ENCODE measurements at places on chromosomes 12 and 14.

- no peak for DNase-seq
Observed at GRCh38 chr12:82858534-82858917, 171.8 kb downstream of the TMTC2 start.

- DNase-seq, result no peak
Observed at GRCh38 chr12:105721051-105721825, 390.7 kb downstream of the C12orf75 start.

DNA sequence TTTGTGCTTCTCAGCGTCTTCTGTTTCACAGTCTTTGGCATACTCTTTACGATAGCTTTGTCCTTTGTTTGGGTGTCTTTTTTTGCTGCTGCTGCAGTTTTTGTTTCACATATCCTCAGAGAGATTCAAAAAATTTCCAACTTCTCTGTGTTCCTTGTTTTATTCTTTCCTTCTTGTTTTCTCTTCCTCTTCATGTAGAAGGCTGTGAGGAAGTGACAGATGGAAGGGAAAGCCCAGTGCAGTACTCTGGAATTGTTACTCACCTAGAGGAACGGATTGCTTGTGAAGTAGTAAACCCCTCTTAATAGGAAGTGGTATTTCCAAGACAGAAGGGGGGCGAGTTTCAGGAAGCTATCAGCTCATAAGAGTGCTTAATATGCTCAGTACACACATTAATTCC, 1.7 kb downstream of the CREBL2 start:
- no peak for DNase-seq

- DNase-seq, result no peak
Observed at GRCh38 chr12:132172619-132173018, 28.4 kb downstream of the NOC4L start.

- no peak for DNase-seq
Observed at GRCh38 chr12:131948166-131948712, 1.5 kb upstream of the EP400 start.

DNA sequence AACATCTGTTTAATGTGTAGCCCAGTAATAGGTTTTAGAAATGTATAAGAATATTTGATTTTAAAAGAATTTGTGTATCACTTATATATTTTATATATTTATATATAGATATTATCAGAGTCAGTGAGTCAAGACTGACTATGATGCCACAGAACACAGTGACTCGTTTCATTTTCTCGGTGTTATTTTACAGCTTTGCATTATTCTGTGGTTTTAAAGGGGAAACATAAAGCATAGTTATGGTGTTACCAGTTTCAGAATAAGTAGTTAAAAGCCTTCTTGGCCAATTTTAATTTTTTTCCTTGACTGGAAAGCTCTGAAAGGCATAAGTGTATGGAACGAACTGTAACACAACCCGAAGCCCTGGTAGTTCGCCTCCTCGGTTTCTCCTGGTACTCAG, 91.0 kb downstream of the GRIP1 start:
- no peak for DNase-seq

DNA sequence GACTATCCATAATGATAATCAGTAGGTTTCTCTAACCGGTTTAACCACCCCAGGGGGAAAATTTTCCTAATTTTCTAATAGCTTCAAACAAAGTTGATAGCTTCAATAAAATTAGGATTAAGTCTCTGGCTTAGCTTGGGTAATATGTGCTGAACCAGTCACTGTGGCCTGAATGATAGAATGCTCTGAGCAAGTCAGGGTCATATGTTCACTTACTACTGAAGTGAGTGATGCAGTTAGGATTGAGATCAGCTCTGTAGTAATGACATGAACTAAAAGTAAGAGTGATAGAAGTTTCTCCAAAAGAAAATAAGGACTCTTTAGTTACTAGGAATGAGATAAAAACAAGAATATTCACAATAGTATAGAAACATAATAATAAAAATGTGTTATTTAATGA, 32.6 kb downstream of the ETNK1 start:
- DNase-seq, result no peak

- DNase-seq, result no peak
Observed at GRCh38 chr14:100262545-100262944, 23.6 kb downstream of the YY1 start.

- DNase-seq, result no peak
Observed at GRCh38 chr14:35689000-35689460, 120.1 kb downstream of the RALGAPA1 start.

GRCh38 chr14:58705066-58705465, 67.3 kb downstream of the DACT1 start:
- DNase-seq, result no peak

DNA sequence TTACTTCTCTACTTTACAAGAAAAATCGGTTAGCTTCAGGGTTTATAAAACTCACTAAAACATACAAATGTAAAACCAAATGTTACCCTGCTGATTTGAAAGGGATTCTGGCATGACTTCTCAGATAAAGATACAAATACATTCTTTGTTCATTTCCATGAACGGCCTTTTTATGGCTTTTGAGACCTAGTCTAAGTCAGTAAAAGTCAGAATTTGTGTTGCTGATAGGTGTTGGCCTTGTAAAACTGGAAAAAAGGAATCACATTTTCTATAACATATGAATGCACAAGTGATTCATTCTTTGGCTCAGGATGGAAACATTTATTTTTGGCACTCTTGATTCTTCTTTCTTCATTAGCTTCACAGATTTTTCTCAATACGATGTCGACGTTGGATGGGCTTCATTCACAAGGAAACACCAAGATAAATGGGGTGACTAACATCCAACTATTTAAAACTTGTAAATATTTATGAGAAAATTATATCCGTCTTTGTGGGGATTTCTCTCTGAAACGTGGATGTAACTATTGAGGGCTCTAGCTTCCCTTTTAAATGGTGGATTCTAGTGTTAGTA, 27.0 kb upstream of the CPM start:
- no peak for DNase-seq

DNA sequence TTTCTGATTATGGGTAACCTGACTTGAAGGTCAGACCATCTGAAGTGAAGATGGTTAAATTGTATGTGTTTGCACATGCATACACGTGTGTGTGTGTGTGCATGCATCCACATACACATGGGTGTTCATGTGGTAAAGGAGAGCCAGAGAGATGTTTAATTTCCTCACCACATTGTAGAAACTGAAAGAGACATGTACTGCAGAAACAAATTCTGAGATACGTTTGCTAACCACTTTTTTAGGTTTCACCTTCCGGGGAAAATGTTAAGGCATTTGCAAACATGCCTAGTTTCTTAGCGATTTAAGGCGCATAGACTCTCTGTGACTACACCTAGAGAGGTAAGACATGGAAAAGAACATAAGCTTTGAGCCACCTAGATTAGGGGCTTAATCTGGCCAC, 362.9 kb downstream of the RAD51B start:
- DNase-seq, result no peak

- no peak for DNase-seq
Observed at GRCh38 chr12:3647504-3647903, 105.4 kb downstream of the CRACR2A start.

DNA sequence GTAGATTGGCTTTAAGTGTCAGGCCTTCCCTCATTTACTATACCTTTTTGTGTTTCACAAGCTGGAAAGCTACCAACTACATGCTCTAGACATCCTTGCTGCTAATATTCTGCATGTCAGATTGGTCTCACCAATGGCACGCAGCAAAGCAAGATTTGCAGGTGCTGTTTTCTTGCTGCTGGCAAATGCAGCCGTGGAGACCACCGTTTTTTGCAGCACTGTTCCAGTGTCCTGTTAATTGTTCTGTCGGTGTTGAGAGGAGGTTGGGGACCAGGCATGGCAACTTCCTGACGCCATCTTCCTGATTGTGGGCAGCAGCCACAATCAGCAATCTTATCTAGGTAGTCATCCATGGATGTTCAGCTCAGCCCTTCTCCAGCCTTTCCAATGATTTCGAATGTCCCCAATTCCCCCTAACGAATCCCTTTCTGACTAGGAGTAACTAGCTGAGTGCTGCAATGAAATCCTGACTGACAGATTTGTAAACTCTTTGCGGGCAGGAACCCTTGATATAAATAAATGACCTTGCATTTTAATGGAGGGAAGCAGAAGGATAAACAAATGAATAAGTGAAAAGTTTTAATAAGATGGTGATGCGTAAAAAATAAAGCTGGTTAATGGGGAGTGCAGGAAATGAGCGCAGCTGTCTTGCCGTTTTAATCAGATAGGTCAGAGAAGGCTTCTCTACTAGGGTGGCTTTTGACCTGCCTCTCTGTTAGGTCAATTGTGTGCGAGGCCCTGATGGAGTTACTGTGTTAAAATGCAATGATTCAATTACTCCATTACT, 574 bp upstream of the CRADD start:
- DNase-seq, result no peak

- DNase-seq, result no peak
Observed at GRCh38 chr12:132385923-132386751, 56.7 kb upstream of the GALNT9 start.

DNA sequence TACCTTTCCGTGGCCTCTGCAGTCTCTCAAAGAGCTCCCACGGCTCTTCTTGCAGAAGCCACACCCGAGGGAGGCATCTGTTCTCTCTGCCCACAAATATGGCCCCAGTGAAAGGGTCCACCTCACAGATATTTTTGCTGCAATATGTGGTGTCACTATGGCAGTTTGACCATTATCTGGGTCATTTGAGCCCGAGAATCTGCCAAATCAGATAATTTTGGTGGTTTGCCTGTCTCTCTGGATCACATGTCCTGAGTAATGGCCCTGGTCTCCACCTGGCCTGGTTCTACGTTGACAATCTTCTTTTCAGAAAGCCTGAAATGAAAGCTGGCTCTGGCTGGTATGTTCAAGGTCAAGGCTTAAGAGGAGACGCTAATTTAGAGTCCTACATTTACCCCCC, 5.7 kb upstream of the WSCD2 start:
- DNase-seq, result peak; percentile 82

DNA sequence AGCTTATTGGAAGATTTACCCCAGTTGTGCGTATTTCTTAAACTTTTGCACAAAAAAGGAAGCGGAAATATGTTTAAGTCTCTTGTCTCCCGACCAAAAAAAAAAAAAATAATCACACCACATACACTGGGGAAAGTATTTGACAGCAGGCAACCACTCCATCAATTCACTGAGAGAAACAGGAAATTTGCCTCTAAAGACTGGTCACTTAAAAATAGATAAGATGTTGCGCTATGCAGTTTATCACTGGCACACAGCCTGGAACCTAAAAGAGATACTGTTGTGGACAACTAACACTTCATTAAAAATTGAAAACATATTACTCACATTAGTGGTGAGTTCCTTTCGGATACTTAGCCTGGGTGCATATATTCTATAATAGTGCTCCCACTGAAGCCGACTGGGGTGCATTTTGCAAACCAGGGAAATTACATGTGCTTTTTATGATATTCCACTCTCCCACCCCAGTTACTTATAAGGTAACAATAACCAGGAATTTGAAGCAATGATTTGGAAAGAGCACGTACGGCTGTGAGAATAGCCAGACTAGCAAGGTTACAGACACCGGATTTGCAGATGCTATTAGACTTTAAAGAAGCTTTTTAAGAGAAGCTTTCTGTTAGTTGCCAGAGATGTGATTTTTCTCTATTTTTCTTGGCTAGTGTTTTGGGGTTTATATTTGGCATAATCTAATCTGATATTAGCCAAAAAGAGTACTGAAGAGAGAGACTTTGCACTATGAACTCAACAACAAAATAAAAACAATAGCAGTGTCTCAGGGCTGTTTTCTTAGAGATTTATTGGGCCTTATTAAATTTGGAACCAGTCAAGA, 311.5 kb downstream of the NOVA1 start:
- peak; percentile 48 for DNase-seq

DNA sequence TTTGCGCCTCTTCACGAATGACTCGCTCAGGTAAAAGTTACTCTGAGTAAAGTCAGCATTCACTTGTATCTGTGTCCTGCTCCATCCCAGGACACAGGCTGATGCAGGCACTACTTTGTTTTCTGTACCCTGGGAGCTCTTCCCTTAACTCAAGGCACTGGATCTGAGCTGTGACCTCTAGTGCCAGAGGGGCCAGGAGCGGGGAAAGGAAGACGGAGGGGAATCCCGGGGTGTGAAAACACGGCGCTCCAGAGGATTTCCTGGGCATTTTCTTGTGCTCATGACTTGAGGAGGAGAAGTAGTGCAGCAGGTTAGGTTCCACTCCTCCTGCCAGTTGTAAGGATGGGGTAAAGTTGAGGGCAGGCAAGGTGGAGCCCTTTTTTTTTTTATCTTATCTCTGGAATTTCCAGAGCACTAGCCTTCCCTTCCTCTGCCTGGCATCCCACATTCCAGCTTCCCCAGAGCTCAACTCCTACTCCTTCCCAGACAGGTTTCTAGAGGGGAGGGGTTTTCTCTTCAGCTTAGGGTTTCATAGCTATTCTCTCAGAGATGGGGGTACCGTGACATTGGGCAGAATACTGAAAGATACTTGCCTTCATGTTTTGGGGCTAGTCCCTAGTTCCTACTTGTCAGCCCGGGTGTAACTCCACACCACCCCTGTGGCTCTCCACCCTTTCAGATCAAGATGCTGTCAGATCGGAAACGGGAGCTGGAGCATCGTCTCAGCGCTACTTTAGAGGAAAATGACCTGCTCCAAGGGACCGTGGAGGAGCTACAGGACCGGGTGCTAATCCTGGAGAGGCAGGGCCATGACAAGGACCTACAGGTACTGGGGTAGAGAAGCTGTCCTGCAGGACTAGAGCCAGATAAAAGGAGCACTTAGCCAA, 52.3 kb downstream of the RAB35 start:
- no peak for DNase-seq

- DNase-seq, result no peak
Observed at GRCh38 chr12:3493043-3493858, 2.2 kb downstream of the PRMT8 start.

- DNase-seq, result no peak
Observed at GRCh38 chr14:68891851-68892660, 87.0 kb downstream of the ACTN1 start.

GRCh38 chr14:54893151-54893760, 9.4 kb downstream of the GCH1 start:
- DNase-seq, result peak; percentile 57

Measured in hematopoietic multipotent progenitor cell treated with erythropoietin and hydrocortisone succinate and interleukin-3 and kit ligand, for 8 days (in vitro differentiated cells).